ENCODE measurements at places on chromosomes 6 and 20. TPM values are rescaled to one million over a fixed set of nuclear protein-coding genes. Genes with fewer than 3 reads are reported as not detected.

Gene ADGRG6
- 25.6 TPM for total RNA-seq

Gene BPIFB1
- 0.45 TPM for total RNA-seq

- DNase-seq, result no peak
Measured at GRCh38 chr6:38929560-38929959, 119.0 kb upstream of the GLP1R start.

GRCh38 chr6:35305117-35305516, 7.5 kb downstream of the DEF6 start:
- DNase-seq, result no peak

- no peak for DNase-seq
Measured at GRCh38 chr6:11974089-11974488, 38.0 kb upstream of the HIVEP1 start.

GRCh38 chr6:101208152-101208551, 185.4 kb upstream of the GRIK2 start:
- no peak for DNase-seq

DNA sequence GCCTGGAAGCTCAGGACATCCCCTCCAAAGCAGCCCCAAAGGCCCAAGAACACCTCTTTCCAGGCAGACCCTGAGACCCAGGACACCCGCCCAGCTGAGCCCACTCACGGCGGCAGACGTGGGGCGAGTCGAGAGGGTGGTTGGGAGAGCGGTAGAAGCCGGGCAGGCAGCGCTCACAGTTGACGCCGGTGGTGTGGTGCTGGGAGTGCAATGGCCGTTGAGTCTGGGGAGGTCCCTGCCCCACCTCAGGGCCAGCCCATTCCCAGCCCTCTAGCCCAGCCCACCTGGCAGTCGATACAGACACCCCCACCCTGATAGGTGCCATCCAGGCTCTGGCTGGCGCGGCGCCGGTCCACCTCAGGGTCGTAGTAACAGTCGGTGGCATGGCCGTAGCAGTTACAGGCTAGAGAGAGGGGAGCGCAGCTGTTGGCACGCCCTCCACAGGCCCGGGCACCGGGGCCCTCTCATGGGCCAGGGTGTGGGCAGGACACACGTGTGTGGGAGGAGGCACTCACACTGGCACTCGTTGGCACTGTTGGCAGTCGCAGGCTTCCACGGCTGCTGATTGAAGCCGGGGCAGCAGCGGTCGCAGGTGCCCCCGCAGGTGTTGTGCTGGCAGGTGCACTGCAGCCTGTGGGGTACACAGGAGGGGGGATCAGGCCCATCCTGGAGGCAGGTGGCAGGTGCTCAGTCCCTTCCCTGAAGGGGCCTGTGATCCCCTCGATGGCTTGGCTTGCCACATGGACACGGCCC, 20.5 kb downstream of the LAMA5 start:
- no peak for DNase-seq

GRCh38 chr6:166145751-166146150, 21.9 kb downstream of the TBXT start:
- DNase-seq, result no peak

DNA sequence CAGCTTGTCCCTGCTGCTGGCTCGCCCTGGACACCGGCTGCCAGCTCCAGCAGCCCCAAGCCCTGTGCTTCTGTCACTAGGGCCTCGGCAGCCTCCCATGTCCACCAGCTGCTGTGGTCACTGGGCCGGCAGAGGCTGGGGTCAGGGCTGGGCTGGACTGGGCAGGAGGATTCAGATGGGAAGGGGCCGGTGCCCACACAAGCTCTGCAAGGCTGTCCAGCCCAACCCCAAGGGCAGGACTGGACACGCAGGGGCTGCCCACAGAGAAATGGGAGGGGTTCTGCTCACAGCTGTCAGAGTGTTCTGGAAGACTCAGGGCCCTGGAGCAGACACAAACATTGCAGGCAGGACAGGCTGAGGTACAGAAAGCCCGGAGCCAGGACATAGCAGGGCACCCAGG, 65.6 kb downstream of the ADNP start:
- DNase-seq, result no peak

GRCh38 chr20:39081255-39081654, 119.1 kb downstream of the DHX35 start:
- DNase-seq, result peak; percentile 66

GRCh38 chr6:8082954-8083858, 19.0 kb upstream of the BLOC1S5 start:
- no peak for DNase-seq

DNA sequence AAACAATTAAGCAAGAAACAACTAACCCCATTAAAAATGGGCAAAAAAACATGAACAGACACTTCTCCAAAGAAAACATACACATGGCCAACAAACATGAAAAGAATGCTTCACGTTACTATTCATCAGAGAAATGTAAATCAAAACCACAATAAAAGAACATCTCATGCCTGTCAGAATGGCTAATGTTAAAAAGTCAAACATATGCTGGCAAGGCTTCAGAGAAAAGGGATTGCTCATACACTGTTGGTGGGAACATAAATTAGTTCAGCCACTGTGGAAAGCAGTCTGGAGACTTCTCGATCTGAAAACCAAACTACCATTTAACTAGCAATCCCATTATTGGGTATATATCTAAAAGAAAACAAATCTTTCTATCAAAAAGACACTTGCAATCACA, 217.5 kb downstream of the TINAG start:
- DNase-seq, result no peak

DNA sequence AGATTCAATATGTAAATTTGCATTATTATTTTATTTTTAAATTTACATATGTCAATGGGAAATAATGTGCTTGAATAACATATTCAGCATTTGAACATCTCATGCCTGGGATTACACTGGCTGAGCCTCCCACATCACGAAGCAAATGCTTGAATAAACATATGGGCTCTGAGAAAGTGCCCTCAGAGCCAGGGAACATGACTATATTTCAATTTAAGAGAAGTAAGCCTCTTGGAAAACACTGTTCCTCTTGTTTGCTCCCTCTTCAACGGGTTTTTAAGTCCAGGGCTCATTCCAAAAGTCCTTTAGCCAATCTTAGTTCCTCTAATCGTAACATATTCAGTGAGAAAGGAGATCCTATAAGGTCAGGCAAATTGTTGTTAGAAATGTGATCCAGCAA, 122.0 kb downstream of the GMPR start:
- DNase-seq, result no peak

- DNase-seq, result no peak
Measured at GRCh38 chr20:33839591-33839990, 28.4 kb downstream of the CHMP4B start.
